NCI-H1694 treated with DMSO at 0.1 percent for 48 hours (cell line): ENCODE measurements at places on chromosomes 1 and 21.
A peak's percentile ranks its signal among the peaks of the same experiment; 100 is the strongest.

GRCh38 chr1:106608841-106609240 lies 447.6 kb upstream of the PRMT6 start:
- no peak for DNase-seq

GRCh38 chr1:163170975-163171676 lies 31.6 kb downstream of the RGS5 start:
- peak; percentile 14 for DNase-seq

- DNase-seq: no peak
Observed at GRCh38 chr1:46183079-46183847, 7.0 kb upstream of the P3R3URF start.

- no peak for DNase-seq
Observed at GRCh38 chr1:109527098-109527811, 12.4 kb upstream of the GPR61 start.

GRCh38 chr21:45301521-45302081 lies 13.9 kb upstream of the POFUT2 start:
- DNase-seq: no peak

GRCh38 chr21:36640174-36640720 lies 58.7 kb upstream of the SIM2 start:
- no peak for DNase-seq

- DNase-seq: peak; percentile 80
Observed at GRCh38 chr1:16236511-16237342, at the start of gene CPLANE2. CPLANE2 (minus strand) TSS chr1:16237183; CDS start chr1:16236742, 441 bp downstream.

DNA sequence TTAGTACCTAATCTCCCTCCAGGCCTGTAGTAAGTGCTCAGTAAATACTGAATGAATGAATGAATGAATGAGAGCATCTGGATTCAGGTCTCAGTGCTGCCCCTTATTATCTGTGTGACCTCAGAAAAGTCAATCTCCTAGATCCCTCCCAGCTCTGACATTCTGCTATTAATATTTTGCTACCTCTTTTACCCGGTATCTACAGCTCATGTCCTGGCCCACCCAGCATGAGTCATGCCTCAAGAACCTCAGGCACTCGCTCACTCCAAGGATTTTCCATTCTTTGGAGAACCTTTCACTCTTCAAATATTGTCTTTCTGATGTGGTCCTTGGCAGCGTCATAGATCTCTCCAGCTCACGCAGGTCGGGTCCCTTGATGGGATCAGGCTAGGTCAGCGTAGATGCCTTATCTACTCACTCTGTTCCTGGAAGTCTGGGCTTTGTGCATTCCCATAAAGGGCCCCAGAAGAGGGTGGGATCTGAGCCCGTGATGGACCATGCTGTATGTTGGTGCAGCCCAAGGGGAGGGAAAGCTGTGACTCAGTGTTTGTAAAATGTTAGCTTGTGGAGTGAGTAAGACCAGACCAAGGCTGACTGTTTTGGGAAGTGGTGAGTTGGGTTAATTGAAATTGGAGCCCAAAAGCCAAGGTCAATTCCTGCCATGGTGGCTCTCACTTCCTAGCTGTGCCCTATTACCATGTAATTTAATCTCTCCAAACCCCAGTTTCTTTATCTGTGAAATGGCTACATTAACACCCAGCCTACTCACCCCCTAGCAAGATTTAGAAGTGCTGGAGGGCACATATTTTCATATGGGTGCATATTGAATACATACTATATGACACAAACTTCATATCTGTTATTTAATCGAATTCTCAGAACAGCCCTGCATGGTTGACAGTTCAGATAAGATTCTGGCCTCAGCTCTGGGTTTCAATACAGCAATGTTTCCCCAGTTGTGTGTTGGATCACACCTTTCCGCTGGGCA lies 214.1 kb upstream of the USP24 start:
- no peak for DNase-seq

- peak; percentile 45 for DNase-seq
Observed at GRCh38 chr1:50700621-50701020, 259.4 kb downstream of the FAF1 start.

DNA sequence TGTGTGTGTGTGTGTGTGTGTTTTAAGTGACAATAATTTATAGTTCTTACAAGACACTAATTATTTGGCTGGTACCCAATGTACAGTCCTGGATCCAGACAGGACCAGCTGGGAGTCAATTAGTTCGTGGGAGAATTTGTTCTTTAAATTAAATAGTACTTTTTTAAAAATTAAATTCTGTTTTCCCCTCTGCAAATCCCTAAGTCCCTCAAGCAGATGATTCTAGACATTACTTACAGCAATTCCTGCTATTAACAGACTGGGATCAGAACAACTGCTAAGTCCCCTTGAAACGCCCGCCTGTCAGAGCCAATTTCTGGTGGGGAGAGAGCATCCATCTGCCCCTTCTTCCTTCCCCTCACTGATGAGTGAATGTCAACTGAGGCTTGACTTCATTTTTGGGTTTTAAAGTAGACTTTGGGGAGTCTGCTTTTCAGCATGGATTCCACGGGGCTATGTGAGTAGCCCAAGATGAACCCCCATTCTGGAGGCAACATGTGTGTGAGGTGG lies 83.9 kb downstream of the SMYD2 start:
- DNase-seq: peak; percentile 79

- DNase-seq: no peak
Observed at GRCh38 chr1:236284291-236284721, 2.5 kb upstream of the ERO1B start.

DNA sequence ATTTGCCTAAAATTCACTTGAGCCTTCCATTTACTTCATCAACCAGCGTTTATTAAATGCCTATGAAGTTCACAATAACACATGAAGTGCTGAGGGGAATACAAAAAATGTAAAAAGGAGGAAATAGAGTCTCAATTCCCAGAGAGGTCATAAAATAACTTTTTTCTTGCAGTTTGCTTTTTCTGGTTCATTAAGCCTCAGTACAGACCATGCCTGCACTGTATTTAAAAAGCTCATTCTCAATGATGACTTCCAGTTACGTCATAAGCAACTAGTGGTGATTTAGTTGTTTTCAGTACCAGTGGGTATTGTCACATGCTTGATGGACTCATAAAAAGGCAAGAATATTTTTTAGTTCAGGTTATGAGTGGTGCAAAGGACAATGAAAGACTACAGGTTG lies 160.1 kb upstream of the UBE2U start:
- DNase-seq: no peak

DNA sequence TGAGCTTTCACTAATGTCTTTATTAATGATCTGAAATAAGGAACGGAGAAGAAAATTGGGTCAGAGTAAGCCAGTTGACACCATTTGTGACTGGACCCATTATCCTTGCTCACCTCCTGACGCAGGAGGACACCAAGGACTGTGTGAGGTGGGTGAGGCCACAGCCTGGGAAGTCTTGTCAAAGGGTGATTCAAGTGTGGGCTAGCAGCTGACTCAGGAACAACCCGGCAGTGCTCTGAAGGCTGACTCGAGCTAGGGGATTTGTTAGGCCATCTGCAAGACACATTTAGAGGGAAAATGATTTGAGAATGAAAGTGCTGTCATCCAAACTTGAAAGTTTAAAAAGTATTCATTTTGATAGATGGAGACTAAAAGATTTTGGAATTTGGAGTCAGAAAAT lies 21.2 kb downstream of the PRRX1 start:
- no peak for DNase-seq

DNA sequence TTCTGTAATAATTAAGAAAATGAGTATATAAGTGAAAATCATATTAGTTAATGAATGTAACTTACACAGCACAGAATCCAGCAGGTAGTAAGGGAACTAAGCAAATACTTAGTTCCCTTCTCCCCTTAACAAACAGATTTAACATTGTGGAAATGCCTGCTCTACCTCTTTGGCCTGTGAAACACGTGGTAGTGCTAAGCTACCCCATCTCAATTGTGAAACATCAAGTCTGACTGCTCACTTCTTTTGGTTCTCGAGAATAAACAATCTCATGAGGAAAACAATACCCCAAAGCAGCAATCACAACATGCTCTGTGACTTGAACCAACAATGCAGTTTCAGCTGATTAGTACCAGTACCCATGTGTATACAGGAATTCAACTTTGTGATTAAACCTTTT lies 4.7 kb downstream of the MYSM1 start:
- no peak for DNase-seq

DNA sequence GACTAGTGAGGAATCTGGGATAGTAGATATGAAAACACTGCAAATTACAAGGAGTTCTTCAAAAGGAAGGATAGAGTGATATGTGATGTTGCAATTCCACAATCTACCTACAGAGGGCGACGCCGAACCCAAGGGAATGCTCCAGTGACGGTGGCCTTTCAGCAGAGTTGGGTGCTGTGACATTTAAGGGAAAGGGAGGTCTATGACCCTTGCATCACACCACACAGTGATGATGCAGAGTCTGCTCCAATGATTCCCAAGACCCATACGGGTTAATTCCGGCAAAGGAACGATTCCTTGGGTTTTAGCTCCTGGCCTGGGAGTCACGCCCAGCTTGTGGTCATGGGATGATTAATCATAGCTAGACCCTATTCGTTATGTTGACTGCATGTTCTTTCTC lies 123.0 kb upstream of the IGSF21 start:
- peak; percentile 29 for DNase-seq

- no peak for DNase-seq
Observed at GRCh38 chr1:221829327-221830015, 87.6 kb upstream of the DUSP10 start.

DNA sequence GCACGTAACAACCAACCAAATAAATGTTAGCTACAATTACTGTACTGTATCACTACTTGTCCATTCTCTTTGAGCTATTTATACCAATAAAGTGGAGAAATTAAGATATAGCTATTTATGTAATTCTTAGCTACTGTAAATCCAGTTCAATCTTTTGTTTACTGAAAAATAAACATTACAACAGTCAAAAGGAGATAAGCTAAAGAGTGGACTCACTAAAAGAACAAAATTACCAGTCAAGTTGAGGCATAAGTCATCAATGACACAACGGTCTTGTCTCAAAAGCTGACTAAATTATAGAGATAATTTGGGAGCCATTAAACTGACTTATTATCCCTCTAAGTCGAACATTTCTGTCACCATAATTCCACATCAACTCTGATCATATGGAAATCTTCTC lies 22.5 kb downstream of the TGFBR3 start:
- no peak for DNase-seq

DNA sequence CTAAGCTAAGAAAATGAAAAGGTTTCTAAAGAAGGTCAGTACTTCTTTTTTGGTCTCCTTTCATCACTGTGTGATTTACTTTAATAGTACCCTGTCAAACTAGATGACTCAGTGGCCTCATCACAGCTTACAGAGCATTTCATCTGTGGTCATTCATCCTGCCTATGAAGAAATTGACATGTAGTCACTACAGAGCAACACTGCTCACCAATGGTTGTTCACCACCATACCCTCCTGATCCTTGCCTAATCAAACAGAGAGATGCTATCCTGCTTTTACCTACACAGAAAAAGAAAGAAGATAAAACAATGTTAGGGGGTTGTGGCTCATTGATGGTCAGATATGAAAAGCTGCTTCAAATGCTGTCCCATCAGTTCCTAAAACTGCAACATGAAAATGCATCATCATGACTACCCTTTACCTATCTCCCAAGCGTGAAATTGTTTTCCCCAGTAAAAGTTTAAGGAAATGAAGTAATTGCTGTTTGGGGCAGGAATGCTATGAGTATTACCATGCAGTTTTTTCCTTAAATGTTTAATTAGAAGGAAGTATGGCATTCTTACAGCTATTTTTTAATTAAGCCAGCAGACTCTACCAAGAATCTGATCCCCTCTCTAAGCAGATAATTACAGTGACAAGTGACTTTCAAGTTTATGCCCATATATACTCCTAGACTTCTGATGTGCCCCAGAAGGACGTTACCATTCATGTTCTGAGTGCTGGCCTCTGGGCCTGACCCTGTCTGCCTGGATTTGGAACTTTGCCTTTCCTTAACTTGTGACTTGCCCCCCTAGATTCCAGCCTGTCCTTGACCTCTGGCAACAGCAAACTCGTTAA lies 46.1 kb upstream of the FBXO28 start:
- DNase-seq: no peak

DNA sequence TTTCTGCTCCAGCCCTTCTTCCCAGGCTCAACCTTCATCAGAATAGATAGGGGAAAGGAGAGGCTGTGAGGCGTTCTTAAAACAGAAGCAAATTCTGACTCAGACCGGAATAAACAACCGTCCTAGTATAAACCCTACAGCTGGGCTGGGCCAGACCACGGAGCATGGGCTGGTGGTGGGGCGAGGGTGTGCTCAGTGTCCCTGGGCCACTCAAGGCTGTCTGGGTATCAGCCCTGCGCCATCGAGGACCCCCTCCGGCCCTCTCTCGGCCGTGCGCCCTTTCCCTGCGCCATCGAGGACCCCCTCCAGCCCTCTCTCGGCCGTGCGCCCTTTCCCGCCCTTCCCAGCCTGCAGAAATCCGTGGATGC lies 36.0 kb downstream of the CAPN2 start:
- no peak for DNase-seq

- no peak for DNase-seq
Observed at GRCh38 chr1:190579552-190580193, 102.0 kb upstream of the BRINP3 start.

- no peak for DNase-seq
Observed at GRCh38 chr21:37863842-37864241, 52.4 kb downstream of the KCNJ6 start.

DNA sequence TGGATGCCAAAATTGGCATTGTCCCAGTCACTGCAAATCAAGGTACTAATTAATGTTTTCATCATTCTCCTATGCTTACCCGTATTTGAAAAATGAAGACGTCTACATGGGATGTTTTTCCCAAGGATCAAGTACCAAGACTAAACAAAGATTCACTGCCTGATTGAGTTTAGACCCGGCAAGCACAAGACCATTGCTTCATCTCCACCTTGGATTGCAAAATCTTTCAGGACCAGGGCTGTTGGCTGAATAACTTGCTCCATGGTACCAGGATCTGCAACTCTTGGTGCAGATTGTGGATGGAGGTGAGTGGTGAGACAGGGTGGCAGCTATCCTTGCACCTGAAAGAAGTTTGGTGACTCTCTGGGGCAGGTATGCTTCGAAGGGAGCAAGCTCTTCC lies 122.5 kb upstream of the ETS2 start:
- DNase-seq: no peak

DNA sequence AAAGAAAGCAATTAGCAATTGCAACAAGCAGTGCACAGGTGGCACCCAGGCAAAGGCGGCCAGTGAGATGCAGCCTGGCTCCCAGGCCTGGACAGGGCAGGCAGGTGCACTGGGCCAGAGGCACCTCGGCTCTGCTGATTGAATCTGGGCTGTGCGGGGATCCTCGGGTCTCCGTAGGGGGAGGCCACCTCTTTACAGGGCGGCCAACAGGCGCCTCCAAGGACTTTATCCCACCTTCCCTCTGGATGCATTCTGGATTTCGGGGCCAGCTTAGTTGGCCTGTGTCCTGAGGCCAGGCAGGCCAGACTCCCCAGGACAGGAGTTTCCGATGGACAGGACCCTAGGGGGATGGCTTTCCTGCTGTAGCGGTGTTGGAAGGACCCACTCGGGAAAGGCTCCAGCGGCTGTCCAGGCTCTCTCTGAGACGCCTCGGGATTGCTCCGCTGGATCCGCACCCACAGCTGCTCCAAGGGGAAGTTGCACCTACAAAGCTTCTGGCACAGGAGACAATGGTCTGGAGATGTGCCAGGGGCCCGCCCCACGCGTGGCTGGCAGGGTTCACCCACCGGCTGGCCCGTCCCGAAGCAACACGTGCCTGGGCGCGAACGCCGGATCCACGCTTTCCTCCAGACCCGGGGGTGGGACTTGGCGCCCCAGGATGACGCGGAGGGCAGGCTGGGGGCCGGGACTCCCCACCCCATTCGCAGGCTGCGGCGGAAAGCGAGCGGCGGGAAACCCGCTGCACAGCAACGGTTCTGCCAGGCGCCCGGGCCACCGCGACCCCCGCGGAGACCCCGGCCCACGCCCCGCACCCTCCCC lies 810 bp downstream of the SLC19A1 start:
- no peak for DNase-seq
